ENCODE measurements at places on chromosomes 7 and 10. TPM values are rescaled to one million over a fixed set of nuclear protein-coding genes. Genes with fewer than 3 reads are reported as not detected.

ASIC3 gene
- 0.12 TPM for total RNA-seq

TUBAL3 gene
- 0.23 TPM for total RNA-seq

SEMA3C gene
- 123 TPM for total RNA-seq

HKDC1 gene
- total RNA-seq, result 0.69 TPM

SPAM1 gene
- total RNA-seq, result not detected

APBB1IP gene
- total RNA-seq, result not detected

PAX2 gene
- total RNA-seq, result not detected

AKR1B15 gene
- not detected for total RNA-seq

MMP21 gene
- not detected for total RNA-seq

RNF32 gene
- 1.6 TPM for total RNA-seq

CDNF gene
- not detected for total RNA-seq

CUZD1 gene
- total RNA-seq, result 0.77 TPM

HPSE2 gene
- 0.54 TPM for total RNA-seq

ZWINT gene
- total RNA-seq, result 79.3 TPM

NEUROG3 gene
- not detected for total RNA-seq

CYP2E1 gene
- 2.5 TPM for total RNA-seq

RBM20 gene
- total RNA-seq, result 0.06 TPM

MSMB gene
- total RNA-seq, result not detected

PIP gene
- not detected for total RNA-seq

CUBN gene
- total RNA-seq, result 1.7 TPM

FHIP2A gene
- 5.0 TPM for total RNA-seq

OR2A42 gene
- not detected for total RNA-seq

FAM25G gene
- total RNA-seq, result not detected

TMEM213 gene
- not detected for total RNA-seq

CDHR3 gene
- total RNA-seq, result 0.74 TPM
